ENCODE measurements at places on chromosomes 5 and 9.

DNA sequence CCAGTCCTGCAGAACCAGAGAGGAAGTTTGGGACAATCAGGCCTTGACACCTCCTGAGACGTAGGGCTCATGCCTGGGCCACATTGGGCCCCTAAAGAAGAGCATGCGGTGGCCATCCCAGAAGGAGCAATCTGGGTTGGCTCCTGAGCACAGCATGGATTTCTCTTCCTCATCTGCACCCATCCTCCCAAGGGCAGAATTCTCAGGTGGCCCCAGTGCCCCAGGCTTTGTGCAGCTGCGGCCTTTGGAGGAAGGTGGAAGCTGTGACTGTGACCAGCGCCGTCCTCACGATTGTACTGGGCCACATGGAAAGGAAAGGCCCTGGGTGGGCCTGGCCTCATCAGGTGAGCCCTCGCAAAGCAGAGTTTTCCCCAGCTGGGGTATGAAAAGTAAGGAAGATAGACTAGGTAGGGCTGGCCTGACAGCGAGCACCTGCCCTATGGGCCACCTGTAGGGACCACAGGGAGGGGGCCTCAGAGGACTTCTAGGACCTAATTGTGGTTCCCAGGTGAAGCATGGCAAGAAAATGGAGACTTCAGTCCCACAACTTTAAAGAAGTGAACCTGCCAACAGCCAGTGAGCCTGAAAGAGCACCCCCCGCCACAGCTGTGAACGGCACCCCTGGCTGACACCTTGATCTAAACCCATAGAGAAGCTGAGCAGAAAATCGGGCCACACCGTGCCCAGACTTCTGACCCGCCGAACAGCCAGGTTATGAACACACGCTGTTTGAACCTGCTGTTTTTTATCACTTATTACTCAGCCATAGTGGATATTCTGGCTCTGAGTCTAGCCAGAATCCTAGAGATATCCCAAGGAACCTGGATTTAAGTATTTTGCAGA lies 164.1 kb downstream of the IRX2 start:
- DNase-seq, result no peak

DNA sequence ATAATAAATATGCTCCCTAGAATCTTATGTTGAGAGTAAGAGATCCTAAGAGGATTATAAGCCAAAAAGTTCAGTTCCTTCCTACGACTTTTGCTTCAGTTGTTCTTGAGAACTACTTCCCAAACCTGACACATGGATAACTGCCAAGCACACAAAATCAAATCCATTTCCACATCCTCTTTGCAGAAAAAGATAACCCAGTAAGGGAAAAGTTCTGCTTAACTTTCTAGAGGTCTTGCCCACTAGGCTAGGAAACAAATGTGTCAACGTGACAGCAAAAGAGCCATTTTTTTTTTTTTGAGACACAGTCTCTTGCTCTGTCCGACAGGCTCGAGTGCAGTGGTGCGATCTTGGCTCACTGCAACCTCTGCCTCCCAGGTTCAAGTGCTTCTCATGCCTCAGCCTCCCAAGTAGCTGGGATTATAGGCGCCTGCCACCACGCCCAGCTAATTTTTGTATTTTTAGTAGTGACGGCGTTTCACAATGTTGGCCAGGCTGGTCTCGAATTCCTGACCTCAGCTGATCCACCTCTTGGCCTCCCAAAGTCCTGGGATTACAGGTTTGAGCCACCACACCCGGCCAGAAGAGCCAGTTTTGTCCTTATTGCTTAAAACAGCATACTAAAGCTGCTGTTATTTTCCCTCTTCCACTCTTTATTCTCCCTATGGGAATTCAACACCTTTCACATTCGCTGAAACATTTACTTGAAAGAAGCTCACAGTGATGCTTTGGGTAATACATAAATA lies 24.2 kb downstream of the CSNK1A1 start:
- DNase-seq, result no peak

DNA sequence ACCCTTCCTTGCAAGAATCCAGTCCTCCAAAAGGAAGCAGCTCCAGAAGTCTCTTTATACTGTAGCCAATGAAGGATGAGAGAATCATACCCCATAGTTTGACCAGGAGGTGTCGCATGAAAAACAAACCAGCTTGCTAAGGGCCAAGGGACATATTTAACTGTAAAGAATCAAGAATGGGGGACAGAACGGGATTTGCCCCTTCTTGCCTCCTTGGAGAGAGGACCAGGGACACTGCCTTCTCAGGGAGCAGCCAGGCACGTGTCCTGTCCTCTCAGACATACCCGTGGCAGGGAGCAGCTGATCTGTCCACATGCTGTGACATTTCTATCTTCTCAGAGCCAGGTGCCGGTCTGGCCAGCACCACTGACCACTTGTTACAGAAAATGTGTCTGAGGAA lies 11.7 kb downstream of the PRUNE2 start:
- DNase-seq, result no peak

DNA sequence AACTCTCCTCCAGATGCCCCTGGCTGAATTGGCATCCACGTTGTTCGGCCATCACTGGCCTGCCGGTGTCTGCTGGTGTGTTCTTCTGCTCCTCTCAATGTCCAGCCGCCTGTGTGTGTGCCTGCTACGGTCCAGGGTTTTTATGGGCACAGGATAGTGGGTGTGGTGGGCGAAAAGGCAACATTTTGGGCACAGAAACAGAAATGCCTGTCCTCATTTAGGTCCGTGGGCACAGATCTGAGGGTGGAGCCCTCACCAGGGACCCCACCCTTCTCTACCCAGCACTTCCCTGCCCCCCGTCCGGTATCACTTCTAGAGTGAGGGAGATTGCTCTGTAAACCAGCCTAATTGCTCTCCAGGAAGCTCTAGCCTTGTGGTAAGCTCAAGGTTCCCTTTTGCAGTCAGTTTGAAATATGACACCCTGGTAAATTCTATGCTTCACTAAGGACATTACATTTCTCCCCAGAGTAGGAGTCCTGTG lies 410.1 kb downstream of the MAT2B start:
- DNase-seq, result peak; percentile 88

- no peak for DNase-seq
Observed at GRCh38 chr5:122110987-122111386, 18.4 kb upstream of the ZNF474 start.

GRCh38 chr5:96658272-96658671 lies 3.9 kb upstream of the CAST start:
- no peak for DNase-seq

GRCh38 chr9:112997236-112997941 lies 14.6 kb downstream of the ZNF883 start:
- no peak for DNase-seq

GRCh38 chr5:113123618-113124017 lies 147.0 kb downstream of the DCP2 start:
- peak; percentile 15 for DNase-seq

GRCh38 chr9:99249619-99250018 lies 27.5 kb downstream of the SEC61B start:
- DNase-seq, result peak; percentile 54

GRCh38 chr5:12615141-12615820 lies 711.0 kb upstream of the CTNND2 start:
- DNase-seq, result no peak

DNA sequence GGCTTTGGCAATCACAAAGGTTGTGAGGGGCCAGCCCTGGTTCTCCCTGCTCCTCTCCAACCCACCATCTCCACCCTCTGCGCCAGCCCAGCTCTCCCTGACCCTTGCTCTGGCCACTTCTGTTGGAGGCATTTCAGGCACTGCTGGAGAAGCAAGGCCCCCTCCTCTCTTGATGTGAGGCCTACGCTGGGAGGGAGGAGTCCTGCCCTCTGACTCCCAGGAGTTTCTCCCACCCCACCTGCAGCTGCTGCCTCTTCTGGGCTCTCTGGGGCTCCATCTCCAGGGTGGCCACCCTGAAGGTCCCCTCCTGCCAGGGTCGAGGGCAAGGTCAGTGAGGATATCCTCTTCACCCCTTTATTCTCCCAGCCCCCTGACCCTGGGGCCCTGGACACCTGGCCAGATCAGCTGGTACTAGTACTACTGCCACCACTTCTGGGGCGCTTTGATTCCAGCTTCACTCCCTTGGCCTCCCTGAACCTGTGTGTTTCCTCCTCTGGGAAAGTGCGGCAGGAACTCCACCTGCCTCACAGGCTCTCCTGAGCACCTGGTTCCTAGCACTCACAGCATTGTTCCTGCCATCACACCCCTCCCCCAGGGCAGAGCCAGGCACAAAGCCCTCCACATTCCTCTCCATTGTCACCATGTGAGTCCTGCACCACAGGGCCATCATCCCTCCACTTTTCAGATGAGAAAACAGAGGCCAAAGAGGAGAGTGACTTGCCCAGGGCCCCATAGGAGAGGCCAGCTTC lies 23.8 kb upstream of the TDRD7 start:
- no peak for DNase-seq

DNA sequence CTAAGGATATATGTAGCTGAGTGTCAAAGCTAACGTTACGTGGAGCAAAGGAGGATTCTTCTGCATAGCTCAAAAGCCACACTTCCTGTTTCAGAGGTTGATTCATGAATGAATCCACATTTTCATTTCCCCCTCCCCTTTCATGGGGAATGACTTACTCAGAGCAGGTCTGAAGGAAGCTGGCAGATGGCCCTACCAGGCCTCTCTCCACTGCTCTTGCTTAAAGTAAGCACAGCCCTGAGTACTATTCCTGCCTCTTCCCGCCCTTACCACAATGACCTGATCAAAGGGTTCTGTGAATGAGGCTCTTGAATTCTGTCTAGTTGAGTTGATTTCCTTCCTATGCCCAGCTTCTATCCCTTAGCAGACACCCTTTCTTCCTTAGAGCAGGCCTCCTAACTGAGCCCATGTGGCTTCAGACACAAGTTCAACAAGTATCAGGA lies 6.3 kb downstream of the IGIP start:
- peak; percentile 19 for DNase-seq

DNA sequence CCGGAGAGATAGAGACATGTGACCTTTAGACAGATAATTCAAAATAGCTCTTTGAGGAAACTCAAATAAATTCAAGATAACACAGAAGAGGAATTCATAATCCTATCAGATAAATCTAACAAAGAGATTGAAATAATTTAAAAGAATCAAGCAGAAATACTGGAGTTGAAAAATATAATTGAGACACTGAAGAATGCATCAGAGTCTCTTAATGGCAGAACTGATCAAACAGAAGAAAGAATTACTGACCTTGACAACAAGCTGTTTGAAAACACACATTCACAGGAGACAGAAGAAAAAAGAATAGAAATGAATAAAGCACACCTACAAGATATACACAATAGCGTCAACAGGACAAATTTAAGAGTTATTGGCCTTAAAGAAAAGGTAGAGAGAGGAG lies 40.4 kb upstream of the DEPDC1B start:
- no peak for DNase-seq

GRCh38 chr5:68332080-68332451 lies 116.5 kb downstream of the PIK3R1 start:
- no peak for DNase-seq

GRCh38 chr5:151239237-151239861 lies 13.6 kb upstream of the GM2A start:
- DNase-seq, result peak; percentile 86

DNA sequence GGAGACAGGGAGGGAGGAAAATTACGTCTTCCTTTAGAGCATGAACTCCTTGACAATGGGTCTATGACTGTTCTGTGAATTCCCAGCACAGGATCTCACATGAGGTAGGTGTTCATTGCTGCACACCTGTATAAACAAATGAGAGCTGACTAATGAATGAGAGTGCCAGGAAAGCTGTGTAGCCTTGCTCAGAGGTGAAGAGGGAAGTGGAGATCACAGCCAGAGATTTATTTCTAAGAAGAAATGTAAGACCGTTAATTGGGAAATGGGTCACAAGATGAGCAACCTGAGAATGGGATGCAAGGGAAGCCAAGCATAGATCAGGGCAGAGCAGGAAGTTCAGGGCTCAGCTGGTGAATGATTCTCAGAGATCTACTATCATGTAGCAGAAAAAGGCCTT lies 295.1 kb downstream of the CDK5RAP2 start:
- DNase-seq, result no peak

DNA sequence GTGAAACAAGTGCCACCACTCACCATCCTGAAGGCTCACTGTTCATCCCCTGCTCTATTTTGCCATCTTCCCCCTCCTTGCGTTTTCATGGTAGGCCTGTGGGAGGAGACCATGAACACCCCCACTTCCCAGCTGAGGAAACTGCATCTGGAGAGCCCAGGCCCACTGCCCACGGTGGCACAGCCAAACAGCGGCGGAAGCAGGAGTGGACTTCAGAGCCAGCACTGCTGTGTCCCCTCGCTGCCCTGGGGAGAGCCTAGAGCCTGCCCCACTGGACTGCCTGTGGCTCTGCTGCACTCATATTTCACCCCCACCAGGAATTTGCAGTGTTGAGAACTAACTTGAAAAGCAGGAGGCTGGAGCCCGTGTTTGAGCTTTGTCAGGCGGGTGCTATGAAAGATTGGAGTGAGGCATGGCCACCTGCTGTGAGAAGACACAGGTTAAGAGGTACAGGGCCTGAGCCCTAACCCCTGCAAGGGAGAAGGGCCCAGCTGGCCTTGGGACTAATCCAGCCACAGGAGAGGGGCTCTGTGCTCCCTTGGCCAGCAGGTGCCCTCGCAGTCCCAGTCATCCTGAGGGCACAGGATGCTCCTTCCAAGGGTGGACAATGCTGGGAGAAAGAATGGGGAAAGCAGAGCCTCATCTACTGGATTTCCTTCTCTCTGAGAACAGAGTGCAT lies 79.0 kb downstream of the MACROH2A1 start:
- DNase-seq, result no peak

GRCh38 chr9:98284754-98285153 lies 29.3 kb upstream of the TBC1D2 start:
- DNase-seq, result no peak

GRCh38 chr9:74940600-74940999 lies 12.1 kb downstream of the C9orf40 start:
- no peak for DNase-seq

DNA sequence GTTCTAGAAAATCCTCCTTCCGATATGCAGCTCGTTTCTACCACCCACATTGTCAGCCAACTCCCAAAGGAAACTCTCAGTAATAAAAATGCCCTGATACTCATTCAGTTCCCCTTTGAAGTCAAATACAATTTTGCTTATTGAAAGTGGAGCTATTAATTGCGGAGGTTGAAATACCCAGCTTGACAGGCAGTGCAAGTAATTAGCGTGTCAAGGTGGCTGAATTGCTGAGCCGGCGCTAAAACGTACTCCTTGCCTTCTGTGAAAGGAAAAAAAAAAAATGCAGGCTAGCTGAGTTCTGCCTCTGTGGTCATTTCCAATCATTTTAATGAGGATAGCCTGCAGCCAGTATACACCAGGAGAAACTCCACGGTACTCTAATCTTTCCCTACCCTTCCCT lies 165.5 kb downstream of the RORB start:
- DNase-seq, result no peak

DNA sequence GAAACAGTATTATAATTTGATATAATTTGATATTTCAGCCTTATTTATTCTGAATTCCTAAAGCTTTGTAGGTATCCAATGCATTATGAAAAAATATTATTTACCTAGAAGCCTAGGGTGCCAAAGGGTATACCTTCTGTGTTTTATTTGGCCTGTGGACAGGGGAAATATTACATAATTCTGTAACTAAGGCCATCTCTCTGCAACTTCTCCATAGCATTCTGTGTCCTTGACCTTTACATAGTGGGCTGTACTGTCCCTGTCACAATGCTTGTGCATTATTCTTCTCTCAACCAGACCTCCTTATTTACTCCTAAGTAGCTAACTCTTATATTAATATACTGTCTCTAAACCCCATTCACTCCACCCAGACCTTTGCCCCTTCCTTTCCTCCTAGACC lies 57.0 kb upstream of the RANBP6 start:
- no peak for DNase-seq

Data from GM12865 (cell line).